ENCODE measurements at places on chromosomes 3 and 15.

- DNase-seq: no peak
Observed at GRCh38 chr15:99686290-99686689, 46.9 kb downstream of the LYSMD4 start.

GRCh38 chr15:87212041-87212440 is 1044.5 kb downstream of the NTRK3 start:
- no peak for DNase-seq

DNA sequence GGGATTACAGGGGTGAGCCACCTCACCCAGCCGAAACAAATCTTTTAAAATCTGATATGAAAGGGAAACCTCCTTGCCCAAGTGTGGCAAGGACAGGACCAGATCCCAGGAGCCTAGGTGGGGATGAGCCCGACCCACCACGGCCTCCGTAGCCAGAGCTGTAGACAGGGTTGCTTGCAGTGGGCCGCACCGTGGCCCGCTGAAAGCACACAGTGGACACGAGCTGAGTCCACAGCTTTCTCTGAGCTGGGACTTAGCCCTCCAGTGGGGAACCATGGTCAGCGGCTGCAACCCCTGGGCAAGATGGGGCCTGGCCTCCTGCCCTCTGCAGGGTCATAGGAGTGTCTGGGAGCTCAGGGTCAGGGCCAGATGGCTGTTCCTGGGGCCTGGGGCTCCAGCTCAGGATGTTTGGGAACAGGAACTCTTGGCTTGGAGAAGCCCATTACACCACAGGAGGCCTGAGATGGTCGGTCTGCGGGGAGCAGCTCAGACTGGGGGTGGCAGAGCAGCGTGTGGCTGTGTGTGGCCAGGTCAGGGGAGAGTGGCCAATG is 24.7 kb downstream of the GP9 start:
- DNase-seq: no peak

GRCh38 chr3:179336345-179336929 is 11.1 kb upstream of the MFN1 start:
- no peak for DNase-seq

DNA sequence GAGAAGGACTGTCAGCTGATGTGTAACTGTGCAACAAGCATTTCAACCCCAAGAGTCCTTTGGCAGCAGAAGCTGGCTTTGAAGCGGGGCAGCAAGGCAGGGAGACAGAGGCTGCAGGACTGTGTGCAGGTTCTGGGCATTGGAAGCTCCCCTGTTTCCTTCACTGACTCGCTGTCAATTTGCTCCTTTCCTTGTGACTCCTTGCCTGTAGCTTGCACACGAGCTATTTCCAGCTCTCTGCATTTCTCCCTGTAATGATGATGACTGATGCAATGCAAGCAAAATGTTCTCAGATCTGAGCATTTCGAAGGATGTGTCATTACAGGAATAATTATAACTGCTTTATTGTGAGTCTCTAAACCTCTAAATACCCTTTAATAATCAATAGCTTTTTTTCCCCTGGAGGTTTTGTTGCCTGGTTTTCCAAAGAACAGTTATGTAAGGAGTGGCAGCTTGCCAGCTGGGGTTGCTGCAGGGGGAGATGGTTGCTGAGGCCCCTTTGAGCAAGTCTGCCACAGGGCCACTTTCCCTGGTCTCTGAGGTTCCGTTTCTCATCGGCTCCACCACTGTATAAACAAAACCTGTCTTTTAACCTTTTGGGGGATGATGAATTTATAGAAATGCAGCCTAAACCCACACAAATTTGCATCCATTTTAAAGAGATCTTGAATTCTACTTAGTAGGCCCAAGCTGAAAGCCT is 2.8 kb downstream of the APOD start:
- DNase-seq: no peak
